NCI-H187 (cell line): ENCODE measurements at places on chromosomes 4 and X.

DNA sequence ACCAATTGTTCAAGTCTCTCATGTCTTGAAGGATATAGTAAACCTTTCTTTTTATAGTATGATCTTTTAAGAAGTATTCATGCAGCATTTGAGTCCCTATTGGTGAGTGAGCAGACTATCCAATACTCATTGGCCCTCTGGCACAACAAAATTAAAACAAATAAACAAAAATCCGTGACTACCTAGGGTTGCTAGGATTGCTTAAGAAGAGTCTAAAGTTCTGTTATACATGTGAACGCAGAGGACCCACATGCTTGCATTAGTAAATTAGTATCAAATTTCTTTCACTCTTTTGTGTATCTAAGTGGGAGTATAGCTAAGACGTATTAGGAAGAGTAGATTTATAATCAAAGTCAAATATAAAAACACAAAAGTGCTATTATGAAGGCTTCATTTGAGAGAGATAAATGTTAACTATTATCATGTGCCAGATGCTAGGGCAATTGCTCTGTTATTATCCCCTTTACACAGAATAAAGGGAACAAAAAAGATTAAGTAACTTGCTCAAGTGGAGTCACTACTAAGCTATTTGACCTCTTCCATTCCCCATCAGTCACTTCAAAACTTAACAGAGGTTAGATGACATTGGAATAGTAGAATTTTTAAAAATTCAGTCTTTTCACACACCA lies 29.2 kb upstream of the LARP1B start:
- DNase-seq: no peak

- DNase-seq: no peak
Measured at GRCh38 chr4:74635490-74636123, 158.7 kb downstream of the BTC start.

DNA sequence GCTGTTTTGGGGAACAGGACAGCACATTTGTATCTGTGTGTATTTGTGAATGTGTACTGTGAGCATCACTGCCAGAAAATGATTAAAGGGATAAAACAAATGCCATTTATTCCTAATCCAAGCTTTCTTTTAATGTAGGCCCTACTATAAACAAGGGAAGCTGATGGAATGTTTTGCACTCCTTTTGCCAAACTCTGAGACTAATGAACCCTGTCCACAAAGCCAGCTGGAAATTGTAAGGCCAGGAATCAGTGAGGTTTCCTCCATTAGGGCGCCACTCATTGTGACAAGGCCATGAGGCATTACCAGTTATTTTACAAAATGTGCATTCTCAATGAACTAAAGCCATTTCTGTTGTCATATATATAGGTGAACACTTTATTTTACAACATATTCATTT lies 163.0 kb upstream of the NAP1L5 start:
- no peak for DNase-seq

GRCh38 chrX:131745942-131746489 lies 202.1 kb downstream of the OR13H1 start:
- no peak for DNase-seq

- no peak for DNase-seq
Measured at GRCh38 chrX:100995469-100995868, 26.0 kb downstream of the ARL13A start.

GRCh38 chrX:3664921-3665320 lies 48.5 kb downstream of the PRKX start:
- DNase-seq: no peak
